ENCODE measurements at places on chromosomes 13 and 19.

GRCh38 chr13:114211446-114212157 is 23.1 kb upstream of the CDC16 start:
- DNase-seq = no peak

- no peak for DNase-seq
Measured at GRCh38 chr13:57638186-57638890, 6.8 kb downstream of the PCDH17 start.

- DNase-seq = no peak
Measured at GRCh38 chr13:97241761-97242160, 19.6 kb downstream of the MBNL2 start.

DNA sequence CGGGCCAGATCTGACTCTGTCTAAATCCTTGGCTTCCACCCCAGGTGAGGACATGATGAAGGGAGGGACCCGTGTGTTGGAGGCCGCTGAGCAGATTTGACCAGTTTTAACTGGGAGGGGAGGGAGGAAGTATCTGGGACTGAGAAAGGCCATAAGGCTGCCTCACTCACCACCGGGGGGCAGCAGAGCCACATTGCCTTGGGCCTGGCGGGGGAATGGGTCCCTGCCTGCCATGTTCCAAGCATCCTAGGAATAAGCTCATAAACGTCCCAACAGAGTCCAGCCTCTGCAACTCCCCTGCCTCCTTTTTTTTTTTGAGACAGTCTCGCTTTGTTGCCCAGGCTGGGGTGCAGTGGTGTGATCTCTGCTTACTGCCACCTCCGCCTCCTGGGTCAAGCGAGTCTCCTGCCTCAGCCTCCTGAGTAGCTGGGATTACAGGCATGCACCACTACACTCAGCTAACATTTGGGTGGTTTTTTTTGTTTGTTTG is 15.5 kb downstream of the MAST3 start:
- DNase-seq = peak; percentile 66

GRCh38 chr19:8396563-8397203 is 6.5 kb downstream of the RAB11B start:
- peak; percentile 25 for DNase-seq

GRCh38 chr19:5292822-5293611 is 47.6 kb downstream of the PTPRS start:
- peak; percentile 76 for DNase-seq

GRCh38 chr13:103272770-103273169 is 206.6 kb upstream of the SLC10A2 start:
- no peak for DNase-seq

DNA sequence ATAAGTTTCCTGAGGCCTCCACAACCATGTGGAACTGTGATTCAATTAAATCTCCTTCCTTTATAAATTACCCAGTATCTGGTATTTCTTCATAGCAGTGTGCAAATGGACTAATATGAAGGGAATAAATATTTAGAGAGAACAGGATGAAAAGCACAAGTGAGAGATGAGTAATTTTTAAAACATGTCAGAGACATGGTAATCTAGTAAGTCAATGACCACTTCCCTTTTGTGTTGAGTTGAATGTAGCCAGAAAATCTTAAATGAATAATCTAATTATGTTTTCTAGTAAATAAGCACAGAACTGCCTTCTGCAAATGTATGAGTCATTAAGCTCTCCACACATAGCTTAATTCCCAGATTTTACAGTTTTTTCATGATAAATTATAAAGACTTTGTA is 524.1 kb upstream of the SLITRK5 start:
- DNase-seq = no peak

All from hypothalamus (tissue), 51 donors.